ENCODE measurements at places on chromosomes 3 and 15.

GRCh38 chr3:133490468-133491351, 82.8 kb upstream of the CDV3 start:
- no peak for DNase-seq

DNA sequence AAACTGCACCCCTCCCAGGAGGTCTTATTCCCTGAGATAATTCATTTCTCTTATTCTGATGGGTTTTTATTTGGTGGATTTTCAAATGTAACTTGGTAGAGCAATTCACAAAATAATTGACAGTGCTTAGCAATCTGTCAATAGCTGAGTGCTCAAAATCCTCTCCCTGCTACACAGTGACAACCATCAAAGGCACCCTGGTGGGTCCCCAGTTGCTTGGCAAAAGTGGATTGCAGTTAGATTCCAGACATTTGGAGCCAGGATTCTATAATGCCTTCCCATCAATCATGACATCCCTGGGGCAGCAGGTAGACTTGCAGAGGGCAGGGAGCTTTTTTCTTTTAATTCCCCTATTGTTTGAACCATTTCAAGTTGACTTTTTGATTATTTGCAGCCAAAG, 59.0 kb downstream of the FHIT start:
- no peak for DNase-seq

DNA sequence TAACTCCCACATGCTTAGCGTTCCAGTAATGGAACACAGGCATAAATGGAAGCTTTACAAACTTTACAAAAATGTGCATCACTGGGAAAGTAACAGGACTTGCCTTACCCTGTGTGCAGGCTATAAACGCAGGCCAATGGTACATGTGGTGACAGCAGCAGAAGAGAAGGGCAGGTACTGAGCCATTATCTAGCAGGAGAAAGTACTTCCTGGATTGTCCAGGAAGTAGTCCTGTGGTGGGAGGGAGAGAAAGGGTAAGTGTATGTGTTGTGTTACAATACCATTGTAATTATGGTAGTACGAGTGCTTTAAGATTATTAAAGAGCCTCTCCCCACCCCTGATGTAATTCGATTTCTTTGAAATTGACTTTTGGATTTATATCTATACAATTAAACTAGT, 5.3 kb downstream of the ATP1B3 start:
- DNase-seq, result no peak

DNA sequence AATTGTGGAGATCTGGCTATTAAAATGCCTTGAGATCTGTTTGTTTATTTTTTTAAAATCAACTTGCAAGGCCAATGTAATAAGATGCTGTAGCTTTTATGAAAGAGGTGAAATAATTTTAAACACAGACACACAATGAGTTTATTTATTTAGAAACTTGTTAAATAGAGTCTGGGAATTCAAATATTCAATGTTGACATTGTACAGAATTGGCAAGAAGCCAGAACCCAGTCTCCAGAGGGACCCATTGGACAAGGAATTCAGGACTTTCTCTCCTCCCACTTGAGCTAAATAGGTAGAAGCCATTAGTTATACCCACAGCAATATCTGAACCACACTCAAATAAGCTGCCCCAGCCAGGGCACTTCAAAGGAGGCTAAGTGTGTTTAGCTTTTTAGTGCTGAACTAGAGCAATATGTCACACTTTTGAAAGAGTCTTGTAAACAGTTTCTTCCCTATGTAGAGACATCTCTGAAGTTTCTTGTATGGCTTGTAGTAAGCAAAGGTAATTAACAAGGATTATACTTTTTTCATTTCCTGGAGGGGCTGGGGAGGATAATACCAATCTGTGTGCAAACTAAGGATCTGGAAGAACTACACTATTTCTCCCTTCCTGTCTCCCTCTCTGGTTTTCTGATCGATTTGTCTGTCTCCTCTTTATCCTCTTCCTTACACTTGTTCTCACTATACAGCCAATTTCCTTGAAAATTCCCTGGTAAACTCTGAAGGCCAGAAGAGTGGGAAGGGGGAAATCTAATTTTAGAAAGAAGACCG, 6.0 kb downstream of the MECOM start:
- DNase-seq, result no peak

DNA sequence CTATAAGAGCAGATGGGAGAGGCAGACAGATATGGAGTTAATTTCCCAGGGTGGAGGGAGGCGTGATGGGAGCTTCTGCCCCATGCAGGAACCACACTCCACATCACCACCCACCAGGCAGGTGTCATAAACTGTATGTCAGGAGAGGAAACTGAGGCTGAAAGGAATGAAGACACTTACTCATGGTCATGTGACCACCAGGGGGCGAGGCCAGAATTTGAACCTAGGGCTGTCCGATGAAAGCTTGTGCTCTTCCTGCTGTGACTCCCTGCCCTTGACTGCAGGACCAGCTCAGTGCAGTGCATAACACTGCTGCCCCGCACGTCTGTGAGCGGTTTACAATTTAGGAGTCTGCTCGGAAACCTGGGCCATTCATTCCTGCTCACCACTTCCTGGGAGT, 28.8 kb downstream of the NUP210 start:
- no peak for DNase-seq

GRCh38 chr3:155504682-155505081, 211.2 kb upstream of the STRIT1 start:
- no peak for DNase-seq

All from fibroblast of pulmonary artery (primary cell).